ENCODE measurements at places on chromosomes 6 and 20.

GRCh38 chr6:141562186-141562811 is 570.4 kb upstream of the GJE1 start:
- DNase-seq, result peak; percentile 58

DNA sequence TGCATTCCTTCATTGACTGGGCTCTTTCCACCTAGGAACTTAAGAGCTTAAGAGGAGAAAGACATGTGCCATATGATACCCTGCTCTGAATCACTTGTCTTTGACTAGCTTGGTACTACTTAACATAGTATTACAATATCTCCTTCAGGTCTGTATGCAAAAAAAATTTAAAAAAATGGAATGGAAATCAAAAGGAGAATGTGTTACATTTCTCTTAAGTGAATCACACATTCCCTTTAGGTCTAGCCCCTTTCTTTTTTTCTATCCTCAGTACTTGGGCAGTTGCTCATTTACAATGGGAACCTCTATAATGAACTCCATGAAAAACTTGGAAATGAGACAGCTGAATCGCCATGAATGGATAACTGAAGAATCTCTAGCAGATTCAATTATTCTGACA is 53.8 kb downstream of the SLC35F1 start:
- DNase-seq, result no peak

GRCh38 chr6:17149571-17149970 is 47.7 kb downstream of the STMND1 start:
- no peak for DNase-seq

DNA sequence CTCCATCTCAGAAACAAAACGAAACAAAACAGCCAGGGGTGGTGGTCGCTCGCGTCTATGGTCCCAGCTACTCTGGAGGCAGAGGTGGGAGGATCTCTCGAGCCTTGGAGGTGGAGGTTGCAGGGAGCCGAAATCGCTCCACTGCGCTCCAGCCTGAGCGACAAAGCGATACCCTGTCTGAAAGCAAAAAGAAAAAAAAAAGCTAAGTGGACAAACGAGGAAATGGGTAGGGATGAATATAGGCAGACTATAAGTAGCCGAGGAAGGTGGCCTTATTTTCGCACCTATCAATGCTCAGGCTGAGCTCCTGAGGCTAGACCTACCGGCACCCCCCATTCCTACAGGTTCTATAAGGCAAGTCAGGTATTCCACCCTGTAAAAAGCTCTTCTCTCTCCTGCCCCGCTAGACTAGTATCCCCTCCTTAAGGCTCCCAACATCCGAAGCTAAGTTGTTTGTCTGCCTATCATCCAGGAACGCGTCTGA is 650 bp upstream of the CASP8AP2 start:
- DNase-seq, result peak; percentile 81

DNA sequence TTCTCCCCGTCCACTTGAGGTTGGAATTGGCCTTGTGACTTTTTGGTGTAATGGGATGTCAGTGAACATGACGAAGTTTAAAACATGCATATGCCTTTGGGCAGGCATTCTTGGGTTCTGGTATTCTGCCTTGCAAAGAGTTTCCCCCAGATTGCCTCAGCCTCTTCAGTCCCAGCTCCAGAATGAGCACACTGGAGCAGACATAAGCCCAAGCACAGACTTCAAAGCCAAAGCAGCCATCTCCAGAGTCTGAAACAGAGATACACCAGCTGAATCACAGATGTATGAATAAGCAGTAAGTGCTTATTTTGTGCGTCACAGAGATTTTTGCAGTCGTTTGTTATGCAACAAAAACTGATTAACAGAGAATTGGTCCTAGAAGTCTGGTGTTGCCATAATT is 546.0 kb downstream of the FRK start:
- DNase-seq, result no peak

- no peak for DNase-seq
Measured at GRCh38 chr20:25245461-25245860, 2.4 kb upstream of the PYGB start.

DNA sequence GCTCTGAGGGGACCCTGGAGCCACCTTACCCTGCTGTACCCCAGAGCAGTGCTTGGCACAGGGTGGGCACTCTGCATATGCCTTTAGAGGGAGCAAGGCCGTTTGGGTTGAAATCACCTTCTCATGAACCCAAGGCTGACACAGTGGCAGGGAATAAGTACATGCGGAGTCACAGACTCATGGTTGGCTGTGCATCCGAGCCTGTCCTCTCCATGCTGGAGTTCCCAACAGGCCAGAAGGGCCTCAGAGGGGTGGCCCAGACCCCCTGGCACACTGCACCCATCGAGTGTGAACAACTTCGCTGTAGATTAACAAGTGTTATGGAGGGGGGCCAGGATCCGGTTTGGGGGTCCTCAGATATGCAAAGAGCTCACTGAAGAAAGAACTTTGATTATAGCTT is 21.0 kb upstream of the IRF4 start:
- DNase-seq, result no peak

DNA sequence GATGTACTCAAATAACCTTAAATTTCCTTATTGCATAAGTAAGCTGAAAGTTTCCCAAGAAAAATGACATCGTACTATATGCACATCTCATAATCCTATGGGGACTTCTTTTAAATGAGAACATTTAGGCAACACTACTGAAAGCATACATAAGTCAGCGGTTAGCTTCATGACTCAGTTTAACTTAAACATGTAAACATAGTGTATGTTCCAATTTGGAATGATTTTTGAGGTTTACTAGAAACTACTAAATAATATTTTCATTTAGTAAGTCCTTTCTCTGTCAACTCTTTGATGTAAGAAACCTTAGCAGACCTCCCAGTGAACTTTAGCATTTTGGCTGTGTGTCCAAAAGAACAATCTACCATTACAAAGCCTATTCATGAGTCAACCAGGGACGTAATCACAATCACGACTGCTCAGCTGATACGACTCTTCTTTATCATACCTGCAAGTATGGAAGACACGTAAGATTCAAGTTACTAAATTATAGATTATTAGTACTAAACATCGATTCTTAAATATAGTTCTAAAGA is 19.3 kb downstream of the HIVEP2 start:
- DNase-seq, result no peak

DNA sequence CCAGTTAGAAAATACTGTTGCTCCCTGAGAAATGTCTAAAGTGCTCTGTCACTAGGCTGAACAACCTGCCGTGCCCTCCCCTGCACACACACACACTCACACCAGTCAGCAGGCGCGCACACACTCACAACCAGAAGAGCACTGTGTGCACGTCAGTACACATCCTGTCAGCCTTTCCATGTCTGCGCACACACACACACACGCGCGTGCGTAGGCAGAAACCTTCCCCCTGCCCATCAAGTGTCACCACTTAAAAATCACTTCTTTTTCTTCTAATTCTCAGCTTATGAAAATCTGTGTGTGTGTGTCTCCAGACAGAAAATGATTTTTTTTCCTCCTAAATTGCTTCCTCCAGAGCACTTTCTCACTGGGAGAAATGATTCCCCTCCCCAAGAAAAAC is 100.3 kb downstream of the EDN3 start:
- no peak for DNase-seq

- no peak for DNase-seq
Measured at GRCh38 chr20:56835829-56836550, 206.9 kb downstream of the TFAP2C start.

GRCh38 chr6:144064402-144065212 is 30.8 kb downstream of the SF3B5 start:
- DNase-seq, result peak; percentile 74

DNA sequence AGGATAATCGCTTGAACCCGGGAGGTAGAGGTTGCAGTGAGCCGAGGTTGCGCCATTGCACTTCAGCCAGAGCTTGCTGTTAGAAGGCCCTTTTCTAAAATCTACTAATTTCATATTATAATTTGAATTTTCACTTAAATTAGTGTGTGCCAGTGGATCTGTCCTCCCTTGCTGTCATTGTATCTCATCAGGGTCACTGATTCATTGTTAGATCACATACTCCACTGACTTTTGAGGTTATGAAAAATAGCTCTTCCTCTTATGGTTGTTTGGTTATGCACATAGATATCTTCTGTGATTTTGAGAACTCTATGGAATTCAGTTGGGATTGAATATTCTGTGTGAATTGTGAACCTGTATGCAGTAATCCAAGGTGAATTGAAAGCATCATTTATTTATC is 53.1 kb upstream of the TULP4 start:
- no peak for DNase-seq

DNA sequence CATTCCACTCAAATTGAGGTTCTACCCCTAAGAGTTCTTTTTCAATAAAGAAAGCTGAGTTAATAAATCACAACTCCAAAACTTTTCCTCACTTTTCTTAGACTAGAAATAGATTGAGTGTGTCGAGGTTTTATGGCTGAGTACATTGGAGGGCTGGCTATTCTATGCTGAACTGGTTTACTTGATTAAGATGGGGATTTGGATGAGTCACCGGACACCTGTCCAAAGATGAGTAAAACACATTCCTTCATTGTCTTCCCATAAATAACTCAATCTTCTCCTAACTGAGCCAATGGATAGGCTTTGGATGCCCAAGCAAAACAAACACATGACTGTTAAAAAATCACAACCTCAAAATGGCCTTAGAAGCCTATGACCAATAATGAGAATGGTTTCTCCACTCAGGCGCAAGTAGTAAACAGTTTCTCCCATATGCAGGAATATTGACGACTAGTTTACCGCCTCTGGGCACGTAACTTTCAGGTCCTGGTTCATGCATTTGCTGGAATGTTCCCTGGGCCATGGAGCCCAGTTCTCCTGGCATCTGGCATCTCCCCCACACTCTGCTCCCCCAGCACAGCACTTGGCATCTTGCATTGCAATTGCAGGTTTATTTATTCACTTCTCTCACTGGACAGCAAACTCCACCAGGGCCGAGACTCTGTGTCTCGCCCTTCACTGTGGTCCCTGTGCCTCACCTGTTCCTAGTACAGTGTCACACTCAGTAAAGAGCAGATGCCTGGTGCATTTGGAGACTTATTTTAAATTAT is 43.9 kb downstream of the BCAS1 start:
- DNase-seq, result no peak

DNA sequence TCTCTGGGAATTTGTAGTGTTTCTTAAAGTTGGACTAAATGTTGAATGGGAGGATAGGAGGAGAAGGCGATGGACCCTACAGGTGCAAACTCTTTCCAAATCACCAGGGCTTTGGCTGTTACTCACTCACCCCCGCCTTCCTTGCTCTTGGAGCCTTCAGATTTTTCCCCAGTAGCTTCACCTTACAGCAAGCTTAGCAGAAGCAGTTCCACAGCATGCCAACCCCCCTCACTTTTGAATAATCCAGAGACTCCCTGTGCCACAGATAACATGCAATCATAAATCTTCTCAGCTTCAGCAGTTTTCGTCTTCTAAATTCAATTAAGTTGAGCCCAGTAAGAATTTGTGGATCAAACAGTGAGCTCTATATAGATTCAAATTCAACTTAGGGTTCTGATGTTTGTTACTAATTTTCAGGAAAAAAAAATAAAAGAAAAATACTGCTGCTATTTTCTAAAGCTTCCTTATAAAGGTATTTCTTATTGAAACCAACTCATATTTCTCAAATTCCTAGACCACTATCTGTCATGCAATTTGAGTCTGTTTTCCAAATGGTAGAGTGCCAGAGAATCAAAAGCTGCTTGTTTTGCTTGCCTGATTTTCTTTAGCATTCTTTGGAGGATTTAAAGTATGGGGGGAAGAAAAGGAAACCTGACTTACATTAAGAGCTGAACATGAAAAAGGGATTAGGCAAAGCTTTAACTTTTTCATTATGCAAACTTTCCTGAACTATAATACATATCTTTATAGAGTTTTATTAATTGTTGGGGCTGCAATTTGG is 166.4 kb downstream of the EYA4 start:
- DNase-seq, result no peak

- DNase-seq, result no peak
Measured at GRCh38 chr6:135128268-135128914, 52.7 kb upstream of the MYB start.

- peak; percentile 36 for DNase-seq
Measured at GRCh38 chr20:22582386-22582963, 1.9 kb downstream of the FOXA2 start.

- DNase-seq, result no peak
Measured at GRCh38 chr6:90610301-90610750, 23.5 kb upstream of the MAP3K7 start.

- no peak for DNase-seq
Measured at GRCh38 chr6:45952168-45952529, 63.5 kb downstream of the CLIC5 start.

DNA sequence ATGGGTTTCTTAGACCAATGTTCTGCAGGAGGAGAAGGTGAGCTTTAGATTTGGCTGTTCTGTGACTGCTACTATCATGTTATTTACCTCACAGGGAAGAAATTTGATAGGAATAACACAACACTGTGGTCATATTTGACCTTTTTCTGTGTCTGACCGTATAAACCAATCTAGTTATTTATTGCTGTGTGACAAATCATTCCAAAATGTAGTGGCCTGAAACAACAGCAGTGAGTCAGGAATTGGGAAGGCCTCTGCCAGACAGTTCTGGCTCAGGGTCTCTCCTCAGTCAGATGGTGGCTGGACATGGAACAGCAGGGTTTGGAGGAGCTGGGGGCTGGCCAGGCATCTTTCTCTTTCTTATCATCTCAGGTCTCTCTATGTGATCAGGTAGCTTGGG is 33.0 kb downstream of the RIPOR2 start:
- DNase-seq, result no peak

DNA sequence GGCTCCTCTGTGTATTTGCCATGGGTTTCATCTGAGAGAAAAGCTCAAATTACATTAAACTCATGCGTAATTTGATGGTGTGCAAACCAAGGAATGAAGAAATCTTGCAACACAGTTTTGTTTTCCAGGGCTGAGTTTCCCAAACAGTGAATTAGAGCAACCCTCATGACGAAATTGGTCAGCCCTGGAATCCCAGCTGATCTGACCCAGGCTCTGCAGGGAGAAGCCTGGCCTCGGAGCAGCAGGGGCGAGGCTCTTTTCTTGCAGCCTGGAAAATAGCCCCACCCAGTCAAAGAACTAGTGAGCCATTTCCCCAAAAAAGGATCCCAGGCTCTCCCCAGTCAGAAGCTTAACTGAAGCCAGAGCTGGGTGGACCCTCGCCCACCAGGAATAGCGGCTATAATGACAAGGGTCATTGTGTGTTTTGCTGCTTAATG is 107.3 kb upstream of the SNX9 start:
- DNase-seq, result no peak

DNA sequence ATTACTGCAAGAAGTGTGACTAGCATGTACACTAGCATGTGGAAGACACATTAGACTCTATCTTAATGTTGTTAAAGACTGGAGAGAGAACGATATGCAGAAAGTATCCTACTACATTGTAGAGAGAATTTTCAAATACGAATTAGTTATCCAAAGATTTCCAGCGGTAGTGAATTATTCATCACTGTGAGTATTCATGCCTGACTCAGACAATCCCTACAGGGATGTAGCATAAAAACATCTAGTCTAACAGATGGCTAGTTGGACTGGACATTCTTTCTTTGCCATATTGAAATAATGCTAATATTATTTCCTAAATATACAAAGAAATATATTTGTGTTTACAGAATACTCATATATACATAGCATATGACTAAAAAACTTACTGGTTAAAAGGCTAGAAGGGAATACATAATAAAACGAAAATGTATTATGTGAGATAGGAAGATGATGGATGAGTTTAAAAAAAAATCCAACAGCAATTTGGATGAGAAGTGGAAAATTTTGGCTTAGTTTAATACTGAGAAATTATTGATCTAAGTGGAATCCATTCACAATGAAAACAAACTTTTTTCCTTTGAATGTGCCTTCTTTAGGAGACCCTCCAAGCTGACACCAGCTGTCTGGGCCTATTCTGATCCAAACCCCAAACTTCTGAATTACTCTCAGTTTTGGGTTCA is 580.7 kb downstream of the RFPL4B start:
- no peak for DNase-seq

- DNase-seq, result no peak
Measured at GRCh38 chr6:142182004-142182403, 34.9 kb downstream of the VTA1 start.
